IMR-90 (cell line): ENCODE measurements at places on chromosomes 6 and 20. TPM values are rescaled to one million over a fixed set of nuclear protein-coding genes. Genes with fewer than 3 reads are reported as not detected.

PRL gene
- polyA plus RNA-seq: not detected in 2 replicates

CDH26 gene
- polyA plus RNA-seq: not detected in 2 replicates

C6orf15 gene
- not detected in 2 replicates for polyA plus RNA-seq

LHFPL5 gene
- polyA plus RNA-seq: not detected in 2 replicates

ZNF512B gene
- 15.6 and 15.9 TPM in 2 replicates for polyA plus RNA-seq

HLA-DRB1 gene
- not detected in 2 replicates for polyA plus RNA-seq

DEFB124 gene
- not detected in 2 replicates for polyA plus RNA-seq

CFAP61 gene
- polyA plus RNA-seq: 0.07 TPM in 1 of 2 replicates, not detected in the other

PACSIN1 gene
- polyA plus RNA-seq: 0.02 and 0.03 TPM in 2 replicates

LINC00237 gene
- not detected in 2 replicates for polyA plus RNA-seq

RIMS1 gene
- polyA plus RNA-seq: 0.44 and 0.46 TPM in 2 replicates
